ENCODE measurements at places on chromosomes 5 and 9. TPM values are rescaled to one million over a fixed set of nuclear protein-coding genes. Genes with fewer than 3 reads are reported as not detected.

FGFR4 gene
- total RNA-seq, result 4.8 TPM

ACOT12 gene
- not detected for total RNA-seq

BTNL9 gene
- total RNA-seq, result not detected

IL5 gene
- total RNA-seq, result not detected

VLDLR gene
- 63.2 TPM for total RNA-seq

FBP1 gene
- not detected for total RNA-seq

DNA sequence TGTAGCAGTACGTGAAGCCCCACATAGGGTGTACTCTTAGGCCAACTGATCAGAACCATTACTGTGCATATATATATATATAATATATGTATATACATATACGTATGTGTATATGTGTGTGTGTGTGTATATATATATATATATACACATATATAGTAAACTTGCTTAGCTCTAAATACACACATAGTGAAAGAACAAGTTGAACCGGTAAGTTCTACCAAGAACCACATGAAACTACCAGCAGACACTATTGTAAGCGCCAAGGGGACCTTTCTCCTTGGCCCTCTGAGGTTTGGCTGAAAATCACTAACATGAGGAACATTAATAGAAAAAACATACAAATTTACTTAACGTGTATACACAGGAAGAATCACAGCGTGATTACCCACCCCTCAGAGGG is 1.8 kb upstream of the TARS1 start:
- no peak for DNase-seq
- H3K4me1 ChIP-seq, result peaks cover 11% of the 10 kb centered on the region
- H3K4me3 ChIP-seq, result peak overlapping the region; percentile 93

DNA sequence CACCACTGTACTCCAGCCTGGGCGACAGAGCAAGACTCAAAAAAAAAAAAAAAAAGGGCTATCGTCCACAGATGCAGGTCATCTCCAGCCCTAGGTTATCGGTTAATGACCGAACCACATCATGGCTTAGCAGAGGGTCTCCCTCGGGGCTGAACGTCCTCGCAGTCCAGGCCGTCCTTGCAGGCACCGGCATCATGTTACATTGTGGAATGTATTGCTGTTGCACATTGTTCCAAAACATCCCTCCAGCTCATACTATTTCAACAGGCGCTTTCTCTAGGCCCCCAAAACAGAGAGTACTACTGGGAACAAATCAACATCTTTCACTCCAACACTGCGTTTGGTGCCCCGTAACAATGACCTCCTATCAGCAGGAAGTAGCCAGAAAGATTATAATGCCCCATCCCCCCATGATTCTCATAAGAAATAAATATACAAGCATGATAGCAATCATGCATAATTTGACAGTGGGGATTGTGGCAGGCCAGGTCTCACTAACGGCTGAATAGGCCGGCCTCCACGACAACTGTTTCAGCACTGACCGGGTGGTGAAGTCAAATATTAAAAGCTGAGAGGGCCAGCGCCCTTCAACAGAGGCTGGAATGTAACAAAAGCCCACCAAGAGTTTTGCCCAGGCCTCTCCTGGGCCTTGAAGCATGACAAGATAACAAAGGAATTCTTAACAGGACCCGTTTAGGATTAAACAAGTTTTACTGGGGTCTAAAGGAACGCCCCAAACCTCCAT is 1.1 kb upstream of the LCN9 start:
- H3K27me3 ChIP-seq, result no peaks in the 10 kb centered on the region
- H3K4me1 ChIP-seq, result no peaks in the 10 kb centered on the region
- no peaks in the 10 kb centered on the region for H3K36me3 ChIP-seq
- H3K27ac ChIP-seq, result no peak overlapping the region
- no peak for DNase-seq

GRCh38 chr9:75161116-75161857 is 73.0 kb downstream of the OSTF1 start:
- DNase-seq, result no peak
- no peak overlapping the region for H3K27ac ChIP-seq
- no peaks in the 10 kb centered on the region for H3K4me1 ChIP-seq
- H3K36me3 ChIP-seq, result no peaks in the 10 kb centered on the region

DNA sequence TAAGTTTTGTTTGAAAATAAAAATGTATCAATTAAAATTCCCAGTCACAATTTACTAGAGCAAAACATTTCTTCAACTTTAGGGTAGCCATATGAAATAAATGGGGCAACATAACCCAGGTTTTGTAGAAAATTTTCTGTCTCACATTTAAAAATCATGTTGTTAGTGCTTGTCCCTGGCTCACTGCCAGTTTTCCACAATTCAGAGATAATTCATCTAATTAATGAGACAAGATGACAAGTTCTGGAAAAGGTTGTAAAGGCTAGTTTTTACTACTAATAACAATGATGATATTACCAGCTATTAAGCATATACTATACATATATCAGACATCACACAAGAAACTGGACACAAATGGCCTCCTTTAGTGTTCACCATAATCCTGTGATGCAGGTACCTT is 45.9 kb downstream of the MEGF9 start:
- H3K4me1 ChIP-seq, result no peaks in the 10 kb centered on the region
- H3K4me3 ChIP-seq, result no peak overlapping the region
- no peak overlapping the region for H3K27ac ChIP-seq
- DNase-seq, result no peak
- no peaks in the 10 kb centered on the region for H3K36me3 ChIP-seq
- H3K27me3 ChIP-seq, result no peaks in the 10 kb centered on the region

GRCh38 chr5:181211208-181211607 is 6.2 kb upstream of the TRIM7 start:
- H3K27me3 ChIP-seq, result peaks cover 8% of the 10 kb centered on the region
- H3K4me1 ChIP-seq, result peaks cover 4% of the 10 kb centered on the region
- no peak overlapping the region for H3K4me3 ChIP-seq
- H3K36me3 ChIP-seq, result no peaks in the 10 kb centered on the region

- H3K4me3 ChIP-seq, result no peak overlapping the region
- no peak overlapping the region for H3K27ac ChIP-seq
- H3K27me3 ChIP-seq, result no peaks in the 10 kb centered on the region
- H3K4me1 ChIP-seq, result no peaks in the 10 kb centered on the region
- no peaks in the 10 kb centered on the region for H3K36me3 ChIP-seq
These were observed 773.8 kb upstream of the CHD1 start for GRCh38 chr5:99702565-99702964.

GRCh38 chr5:154487541-154487940 is 9.5 kb upstream of the HAND1 start:
- DNase-seq, result no peak
- H3K4me3 ChIP-seq, result no peak overlapping the region
- peaks cover 76% of the 10 kb centered on the region for H3K27me3 ChIP-seq
- H3K36me3 ChIP-seq, result no peaks in the 10 kb centered on the region
- no peak overlapping the region for H3K27ac ChIP-seq
- no peaks in the 10 kb centered on the region for H3K4me1 ChIP-seq

DNA sequence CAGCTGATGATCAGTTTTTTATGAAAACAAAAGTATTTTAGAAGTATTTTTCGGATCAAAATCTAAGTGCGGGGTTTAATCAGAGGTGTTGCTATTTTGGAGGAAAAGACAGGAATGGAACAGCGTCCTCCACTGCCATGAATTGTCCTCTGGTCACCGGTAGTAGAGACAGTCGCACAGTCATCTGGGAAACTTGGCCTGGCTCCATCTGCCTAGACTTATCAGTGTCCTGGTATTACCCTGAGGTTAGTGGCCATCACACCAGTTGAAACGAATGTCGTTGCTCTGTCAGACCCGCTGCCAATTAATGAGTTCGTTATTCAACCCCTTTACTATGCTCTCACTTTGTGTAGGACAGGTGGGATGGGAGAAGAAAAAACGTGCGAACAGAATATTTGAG is 8.2 kb downstream of the TLX3 start:
- H3K27me3 ChIP-seq, result peaks cover 97% of the 10 kb centered on the region
- H3K4me3 ChIP-seq, result no peak overlapping the region

- no peak overlapping the region for H3K27ac ChIP-seq
- H3K4me3 ChIP-seq, result no peak overlapping the region
- no peaks in the 10 kb centered on the region for H3K36me3 ChIP-seq
- H3K4me1 ChIP-seq, result no peaks in the 10 kb centered on the region
- no peak for DNase-seq
- H3K27me3 ChIP-seq, result no peaks in the 10 kb centered on the region
These were observed 991.4 kb downstream of the PTPRD start for GRCh38 chr9:9621355-9621940.

DNA sequence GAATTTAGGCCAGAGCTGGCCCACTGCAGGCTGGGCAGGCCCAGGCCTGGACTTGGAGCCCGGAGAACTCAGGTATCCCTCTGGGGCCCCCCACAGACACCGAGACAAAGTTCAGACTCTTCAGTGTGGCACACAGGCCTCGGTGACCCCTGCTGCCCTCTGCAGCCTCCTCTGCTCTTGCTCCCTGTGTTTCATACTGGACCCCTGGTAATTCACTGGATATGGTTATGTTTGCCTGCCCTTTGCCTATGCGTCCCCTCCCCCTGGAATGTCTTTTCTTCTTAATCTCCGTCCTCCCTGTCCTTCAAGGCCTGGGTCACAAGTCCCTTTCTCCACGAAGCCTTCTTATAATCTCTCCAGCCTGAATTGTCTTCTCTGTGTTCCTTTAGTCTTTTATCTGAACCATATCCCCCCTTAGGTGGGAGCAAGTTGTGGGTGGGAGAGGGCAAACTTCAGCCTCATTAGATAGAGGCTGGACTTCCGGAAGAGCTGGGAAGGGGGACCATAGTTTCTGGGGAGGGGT is 30.1 kb downstream of the GSN start:
- no peaks in the 10 kb centered on the region for H3K27me3 ChIP-seq
- no peak overlapping the region for H3K4me3 ChIP-seq
- no peak overlapping the region for H3K27ac ChIP-seq

- no peak overlapping the region for H3K4me3 ChIP-seq
- H3K27ac ChIP-seq, result peak overlapping the region; percentile 59
- peak; percentile 61 for DNase-seq
These were observed 6.9 kb downstream of the LPCAT1 start for GRCh38 chr5:1516615-1517601.

GRCh38 chr5:181190711-181191525 is 14.1 kb downstream of the TRIM7 start:
- peak overlapping the region; percentile 76 for H3K4me3 ChIP-seq
- H3K27me3 ChIP-seq, result no peaks in the 10 kb centered on the region
- peaks cover 22% of the 10 kb centered on the region for H3K4me1 ChIP-seq
- no peak overlapping the region for H3K27ac ChIP-seq
- DNase-seq, result no peak
- H3K36me3 ChIP-seq, result no peaks in the 10 kb centered on the region
